T-helper 9 cell (primary cell): ENCODE measurements at places on chromosomes 3 and 15.

- no peak for DNase-seq
Measured at GRCh38 chr15:47933865-47934264, 186.9 kb upstream of the SLC24A5 start.

DNA sequence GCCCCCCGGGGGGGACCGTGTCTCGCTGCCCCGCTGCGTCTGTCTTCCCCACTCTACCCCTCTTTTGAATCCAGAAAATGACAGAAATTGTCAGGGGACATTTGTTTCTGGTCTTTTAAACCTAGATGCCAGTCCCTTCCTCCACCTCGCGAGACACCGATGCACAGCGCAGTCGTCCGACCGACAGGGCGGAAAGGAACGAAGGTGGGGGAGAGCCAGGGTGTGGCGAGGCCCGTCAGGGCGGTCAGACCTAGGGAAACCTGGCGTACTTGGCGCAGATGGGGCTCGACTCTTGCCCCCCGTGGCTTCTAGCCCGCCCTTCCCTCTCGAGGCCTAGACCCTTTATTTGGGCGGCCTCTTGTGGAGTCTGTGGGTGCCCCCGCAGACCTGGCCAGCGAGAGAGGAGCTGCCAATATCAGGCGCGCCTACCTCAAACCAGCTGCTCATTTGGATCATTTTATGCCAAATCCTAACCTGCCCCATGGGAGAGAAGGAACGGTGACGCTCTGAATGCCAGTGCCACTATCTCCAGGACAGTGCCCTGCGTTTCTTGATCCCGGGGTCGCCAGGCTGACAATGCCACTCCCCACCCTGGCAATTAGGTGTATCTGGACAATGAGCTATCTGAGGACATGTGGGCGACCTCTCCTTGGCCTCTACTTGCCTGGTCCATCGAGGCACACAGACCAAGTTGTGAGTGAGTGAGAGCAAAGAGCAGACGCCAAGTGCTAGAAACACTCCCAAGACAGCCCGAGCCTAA is 500 bp upstream of the RAB6B start:
- no peak for DNase-seq

- no peak for DNase-seq
Measured at GRCh38 chr3:30659270-30660130, 53.1 kb downstream of the TGFBR2 start.

DNA sequence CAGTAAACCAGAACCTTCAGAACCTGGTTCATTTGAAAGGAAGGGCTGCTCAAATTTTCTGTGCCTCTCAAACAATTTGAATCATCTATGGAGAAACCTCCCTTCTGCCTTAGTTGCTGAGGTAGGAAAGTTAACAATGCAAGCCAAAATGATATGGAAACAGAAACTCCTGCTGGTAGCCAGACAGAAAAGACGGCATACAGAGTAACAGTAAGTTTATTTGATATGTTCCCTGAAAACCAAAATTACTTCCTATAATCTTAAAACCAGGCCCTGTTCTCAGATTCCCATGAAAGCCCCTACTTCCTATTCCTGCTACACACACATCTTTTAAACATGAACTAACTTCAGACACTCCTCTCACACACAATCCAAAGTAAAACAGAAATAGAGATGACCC is 86.2 kb downstream of the TBC1D5 start:
- no peak for DNase-seq

- no peak for DNase-seq
Measured at GRCh38 chr3:12405432-12406272, 78.6 kb upstream of the TSEN2 start.

GRCh38 chr3:156617145-156617544 is 57.2 kb upstream of the TIPARP start:
- no peak for DNase-seq

DNA sequence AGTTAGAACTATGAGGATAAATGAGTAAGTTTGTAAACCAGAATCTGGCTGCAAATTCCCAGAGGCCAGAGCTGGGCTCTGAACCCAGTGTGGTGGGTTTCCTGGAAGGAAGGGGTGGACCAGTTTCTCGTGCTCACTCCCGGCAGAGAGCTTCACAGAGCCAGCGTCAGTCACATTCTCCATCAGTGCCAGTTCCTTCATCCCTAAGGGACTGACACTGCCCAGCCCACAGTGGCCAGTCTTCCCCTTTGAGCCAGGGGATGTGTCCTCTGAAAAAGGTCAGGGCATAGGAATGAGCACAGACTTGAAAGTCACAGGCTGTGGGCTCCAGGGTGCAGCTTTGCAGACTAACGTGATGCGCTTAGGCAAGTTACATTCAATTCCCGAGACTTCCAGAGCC is 135.8 kb upstream of the HACD2 start:
- no peak for DNase-seq
